Ureter (tissue), 1 donor: ENCODE measurements at places on chromosomes 11 and 22.

- no peak for DNase-seq
Observed at GRCh38 chr11:68867066-68867465, 25.4 kb upstream of the CPT1A start.

GRCh38 chr11:107293677-107294344 is 163.8 kb downstream of the CWF19L2 start:
- DNase-seq: no peak

DNA sequence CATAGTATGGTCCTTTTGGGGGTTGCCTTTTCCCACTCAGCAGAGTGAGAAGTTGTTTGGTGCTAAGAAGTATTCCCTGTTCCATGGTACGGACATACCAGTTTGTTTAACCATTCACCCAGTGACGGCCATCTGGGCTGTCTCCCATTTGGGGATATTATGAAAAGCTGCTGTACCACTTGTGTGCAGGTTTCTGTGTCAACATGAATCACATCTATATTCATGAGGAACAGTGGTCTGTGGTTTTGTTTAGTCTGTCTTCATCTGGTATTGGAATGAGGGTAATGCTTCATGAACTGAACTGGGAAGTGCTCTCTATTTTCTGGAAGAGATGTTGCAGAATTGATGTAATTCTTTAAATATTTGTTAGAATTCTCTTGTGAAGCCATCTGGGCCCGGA is 89.5 kb downstream of the TRMU start:
- no peak for DNase-seq

GRCh38 chr22:27090611-27091011 is 433.2 kb downstream of the MIAT start:
- DNase-seq: no peak

GRCh38 chr11:71334191-71334590 is 81.8 kb upstream of the SHANK2 start:
- DNase-seq: no peak

GRCh38 chr11:56122073-56122472 is at the start of gene OR8H3:
TSS of gene OR8H3 (plus strand) at chr11:56122373. CDS start at chr11:56122373, 0 bp downstream.
- DNase-seq: no peak

- no peak for DNase-seq
Observed at GRCh38 chr11:74010306-74011300, 1.7 kb upstream of the UCP3 start.

DNA sequence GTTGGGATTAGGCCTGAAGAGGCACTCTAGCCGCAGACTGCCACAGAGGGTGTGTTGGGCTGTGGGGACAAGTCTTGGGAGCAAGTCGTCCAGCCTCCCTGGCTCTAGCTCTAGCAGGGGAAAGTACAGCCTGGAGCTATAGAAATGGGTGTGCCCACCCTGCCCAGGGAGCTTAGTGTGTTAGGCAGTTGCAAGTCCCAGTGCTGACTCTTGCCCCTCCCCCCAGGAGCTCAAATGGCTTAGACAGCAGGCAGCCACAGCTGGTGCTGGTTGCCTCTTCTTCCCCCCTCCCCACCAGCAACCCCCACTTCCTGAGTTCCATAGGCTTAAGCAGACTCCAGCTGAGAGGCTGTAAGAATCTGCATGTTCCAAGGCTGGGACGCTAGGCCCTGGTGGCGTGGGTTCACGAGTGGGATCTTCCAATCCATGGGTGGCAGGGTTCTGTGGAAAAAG is 61.2 kb downstream of the GUCY1A2 start:
- DNase-seq: no peak

DNA sequence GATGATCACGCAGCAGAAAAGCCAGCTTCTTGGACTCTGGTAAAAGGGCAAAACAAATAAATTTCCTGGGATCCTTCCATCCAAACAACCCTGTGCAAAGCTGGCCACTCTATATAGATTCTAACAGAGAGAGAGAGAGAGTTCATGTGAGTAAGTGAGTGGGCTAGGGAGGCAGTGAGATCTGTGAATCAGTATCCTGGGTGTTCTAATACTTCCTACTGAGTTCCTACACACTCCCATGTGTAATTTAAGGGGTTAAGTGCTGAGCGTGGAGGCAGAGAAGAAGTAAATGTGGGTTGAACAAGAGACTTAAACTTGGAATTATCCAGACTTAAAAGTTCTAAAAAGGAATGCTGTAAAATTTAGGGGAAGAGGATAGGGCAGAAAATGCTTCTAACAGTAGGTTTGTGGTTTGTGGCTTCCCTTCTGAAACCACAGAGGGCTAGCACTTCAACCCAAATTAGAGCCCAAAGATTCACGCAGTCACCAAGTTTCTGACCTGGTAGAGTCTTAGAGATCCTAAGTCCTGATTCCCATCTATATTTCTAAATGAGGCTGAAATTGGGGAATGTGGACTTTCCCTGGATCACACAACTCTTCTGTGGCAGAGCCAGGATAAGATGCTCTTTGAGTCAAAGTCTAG is 413.9 kb downstream of the TENM4 start:
- no peak for DNase-seq

GRCh38 chr11:132122735-132123134 is 752.3 kb downstream of the NTM start:
- no peak for DNase-seq

GRCh38 chr11:35923452-35923851 is 20.4 kb upstream of the LDLRAD3 start:
- no peak for DNase-seq

GRCh38 chr11:128915149-128915521 is 24.0 kb downstream of the KCNJ5 start:
- no peak for DNase-seq

- no peak for DNase-seq
Observed at GRCh38 chr11:80379620-80380278, 938.9 kb upstream of the TENM4 start.

- DNase-seq: no peak
Observed at GRCh38 chr11:104652996-104653395, 245.3 kb downstream of the CASP12 start.

DNA sequence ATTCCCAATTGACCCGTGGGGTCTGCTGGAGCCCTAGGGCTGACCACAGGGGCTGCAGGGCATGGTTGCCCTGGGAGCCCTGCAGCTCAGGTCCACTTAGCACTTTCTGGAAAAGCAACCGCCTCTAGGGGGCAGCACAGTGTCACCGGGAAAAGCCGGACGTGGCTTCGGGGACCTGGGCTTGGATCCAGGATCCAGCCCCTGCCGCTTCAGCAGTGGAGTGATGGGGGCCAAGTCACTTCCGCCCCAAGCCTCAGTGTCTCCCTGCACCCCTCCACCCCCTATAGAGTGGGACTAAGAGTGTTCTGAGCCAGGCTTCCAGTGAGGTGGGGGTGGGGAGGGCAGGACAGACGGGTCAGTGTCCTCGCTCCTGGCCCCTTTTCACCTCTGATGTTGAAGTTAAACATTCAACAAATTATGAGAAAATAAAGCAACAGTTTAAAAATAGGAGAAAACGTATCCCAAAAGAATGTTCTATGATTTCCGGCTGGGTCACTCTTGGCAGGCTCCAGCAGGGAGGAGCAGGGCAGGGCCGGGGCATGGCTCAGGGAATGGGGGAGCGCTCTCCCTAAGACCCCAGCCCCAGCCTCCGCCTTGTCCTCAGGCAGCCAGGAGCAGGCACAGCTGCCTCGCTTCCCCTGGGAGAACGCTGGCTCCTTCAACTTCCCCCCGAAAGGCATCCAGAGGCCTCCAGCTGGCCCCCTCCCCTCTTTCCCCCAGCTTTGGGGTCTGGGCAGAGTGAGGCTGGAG is 96.5 kb upstream of the FGF3 start:
- DNase-seq: peak; percentile 87

GRCh38 chr11:13358596-13359270 is 81.1 kb downstream of the BMAL1 start:
- no peak for DNase-seq

- DNase-seq: no peak
Observed at GRCh38 chr22:42227435-42227834, 43.0 kb downstream of the TCF20 start.

DNA sequence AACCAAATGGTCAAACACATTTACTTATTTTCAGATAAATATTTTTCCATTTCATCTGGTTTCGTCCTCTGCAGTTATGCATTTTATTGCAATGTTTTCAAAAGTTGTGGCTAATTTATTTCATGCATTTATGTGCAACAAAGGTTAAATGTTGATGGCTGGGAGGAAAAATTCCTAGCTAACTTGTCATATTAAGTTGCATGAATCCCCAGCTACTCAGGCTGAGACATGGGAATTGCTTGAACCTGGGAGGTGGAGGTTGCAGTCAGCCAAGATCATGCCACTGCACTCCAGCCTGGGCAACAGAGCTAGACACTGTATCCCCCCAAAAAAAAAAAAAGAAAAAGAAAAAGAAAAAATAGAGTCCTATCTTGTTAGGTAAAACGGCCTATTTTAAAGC is 1862.4 kb upstream of the RAG2 start:
- no peak for DNase-seq

- DNase-seq: no peak
Observed at GRCh38 chr11:73248526-73249185, 23.5 kb upstream of the P2RY6 start.

DNA sequence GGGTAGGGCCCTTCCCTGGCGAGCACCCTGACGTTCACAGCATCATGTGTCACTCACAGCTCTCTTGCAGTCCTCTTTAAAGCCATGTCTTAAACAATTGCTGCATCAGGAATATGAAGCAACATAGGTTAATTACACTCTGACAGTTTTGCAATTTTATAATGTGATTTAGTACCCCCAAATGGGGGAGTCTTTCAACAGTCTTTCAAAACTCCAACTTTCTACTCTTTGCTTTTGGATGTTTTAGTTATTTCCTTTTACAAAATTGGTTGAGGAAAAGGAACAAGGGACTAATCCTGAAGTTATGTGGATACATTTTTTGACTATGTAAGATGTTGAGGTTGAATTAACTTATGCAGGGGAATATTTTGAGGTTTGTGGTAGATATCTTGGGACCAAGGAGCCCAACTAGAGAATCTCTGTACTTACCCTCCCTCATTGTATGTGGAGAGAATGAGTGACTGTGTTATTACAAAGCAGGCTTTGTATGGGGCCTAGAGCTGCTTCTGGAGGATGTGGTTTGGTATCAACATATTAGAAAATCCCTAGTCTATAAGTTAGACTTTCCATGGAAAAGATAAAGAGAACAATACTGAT is at the start of gene MMP8:
Gene MMP8 (minus strand): TSS at position 51 of the 597 bp plus-strand sequence. CDS start 99 bp downstream, outside the sequence.
- no peak for DNase-seq

DNA sequence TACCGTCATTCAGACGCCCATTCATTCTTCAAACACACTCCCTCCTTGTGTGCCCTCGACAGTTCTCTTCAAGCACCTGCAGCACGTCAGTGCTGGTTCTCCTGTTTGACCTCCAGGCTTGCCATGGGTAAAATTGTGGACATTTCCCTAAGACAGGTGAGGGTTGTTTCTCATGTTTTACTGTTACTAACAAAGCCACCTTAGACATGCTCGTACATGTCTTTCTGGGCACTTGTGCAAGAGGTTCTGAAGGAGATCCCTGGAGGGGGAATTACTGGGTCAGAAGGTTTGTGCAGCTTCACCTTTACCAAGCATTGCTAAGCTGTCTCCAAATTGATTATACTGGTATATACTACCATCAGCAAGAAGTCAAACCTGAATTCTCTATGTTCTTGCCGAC is 189.7 kb upstream of the TMEM45B start:
- no peak for DNase-seq

- no peak for DNase-seq
Observed at GRCh38 chr11:10946072-10946471, 88.2 kb upstream of the ZBED5 start.

DNA sequence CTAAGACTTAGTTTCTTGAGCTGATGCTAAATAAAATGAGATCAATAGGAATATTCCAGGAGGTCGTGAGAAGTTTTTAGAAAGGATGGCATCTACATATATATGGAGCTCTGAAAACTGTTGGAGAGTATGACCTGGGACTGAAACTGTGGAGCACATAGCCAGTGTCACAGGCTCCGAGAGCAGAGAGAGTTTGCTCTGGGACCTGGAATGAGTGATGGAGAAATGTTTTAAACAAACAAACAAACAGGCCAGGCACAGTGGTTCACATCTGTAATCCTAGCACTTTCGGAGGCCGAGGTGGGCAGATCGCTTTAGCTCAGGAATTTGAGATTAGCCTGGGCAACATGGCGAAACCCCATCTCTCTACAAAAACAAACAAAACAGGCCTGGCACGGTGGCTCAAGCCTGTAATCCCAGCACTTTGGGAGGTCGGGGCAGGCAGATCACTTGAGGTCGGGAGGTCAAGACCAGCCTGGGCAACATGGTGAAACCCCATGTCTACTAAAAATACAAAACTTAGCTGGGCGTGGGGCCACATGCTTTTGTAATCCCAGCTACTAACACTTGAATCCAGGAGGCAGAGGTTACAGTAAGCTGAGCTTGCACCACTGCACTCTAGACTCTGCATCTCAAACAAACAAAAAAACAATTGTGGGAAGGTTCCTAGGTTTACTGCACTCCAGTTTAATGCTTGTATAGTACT is 67.1 kb downstream of the SLC35F2 start:
- no peak for DNase-seq

DNA sequence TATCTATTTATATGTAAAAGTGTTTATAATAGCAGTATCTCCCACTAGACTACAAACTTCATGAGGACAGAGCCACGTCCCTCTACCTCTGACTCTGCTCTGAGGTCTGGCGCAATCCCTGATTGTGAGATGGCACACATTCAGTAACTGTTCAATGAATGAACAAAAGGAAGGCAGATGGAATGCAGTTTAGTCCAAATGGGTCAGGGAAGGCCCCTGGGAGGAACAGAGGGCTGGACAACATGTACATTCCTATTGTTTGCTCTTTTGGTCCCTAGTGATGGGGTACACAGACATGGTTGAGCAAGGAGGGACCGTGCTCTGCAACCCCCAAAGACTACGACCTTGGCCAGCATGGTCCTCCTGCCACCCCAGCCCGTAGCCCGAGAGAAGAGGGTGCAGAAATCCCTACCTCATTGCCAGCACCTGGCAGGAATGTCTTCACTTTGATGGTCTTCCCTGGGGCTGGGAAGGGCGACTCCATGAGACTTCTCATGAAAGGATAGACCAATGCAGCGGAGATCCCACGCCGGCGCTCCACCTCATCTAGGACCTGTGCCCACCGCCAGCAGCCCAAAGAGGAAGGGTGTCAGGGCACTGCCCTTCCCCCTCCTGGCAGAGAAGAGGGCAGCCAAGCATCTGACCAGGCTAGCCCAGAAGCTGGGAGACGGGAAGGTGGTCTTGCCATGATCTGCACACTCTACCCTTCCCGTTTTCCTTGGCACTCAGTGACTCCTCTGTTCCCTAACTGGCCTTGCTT is 24.3 kb downstream of the RPL27A start:
- DNase-seq: no peak

- no peak for DNase-seq
Observed at GRCh38 chr11:66451663-66452062, 13.0 kb upstream of the MRPL11 start.
